Breast epithelium (tissue), 4 donors: ENCODE measurements at places on chromosomes 6 and 20. TPM values are rescaled to one million over a fixed set of nuclear protein-coding genes. Genes with fewer than 3 reads are reported as not detected.

- DNase-seq = no peak
Measured at GRCh38 chr6:144576871-144577270, 291.7 kb downstream of the UTRN start.

GRCh38 chr6:16496991-16497801, 258.8 kb downstream of the GMPR start:
- DNase-seq = no peak

GRCh38 chr6:169646906-169647567, 54.8 kb downstream of the WDR27 start:
- no peak for DNase-seq

DNA sequence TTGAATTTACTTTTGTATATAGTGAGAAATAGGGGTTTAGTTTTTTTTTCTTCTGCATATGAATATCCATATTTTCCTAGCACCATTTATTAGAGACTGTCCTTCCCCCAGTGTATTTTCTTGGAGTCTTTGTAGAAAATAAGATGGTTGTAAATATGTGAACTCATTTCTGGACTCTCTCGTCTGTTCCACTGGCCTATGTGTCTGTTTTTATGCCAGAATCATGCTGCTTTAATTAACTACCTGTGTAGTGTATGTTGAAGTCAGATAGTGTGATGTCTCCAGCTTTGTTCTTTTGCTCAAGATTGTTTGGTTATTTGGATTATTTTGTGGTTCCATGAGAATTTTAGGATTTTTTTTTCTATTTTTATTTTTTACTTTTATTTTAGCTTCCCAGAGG, 176.6 kb upstream of the RAB32 start:
- no peak for DNase-seq

- no peak for DNase-seq
Measured at GRCh38 chr20:22374678-22375590, 209.4 kb downstream of the FOXA2 start.

GRCh38 chr6:26411751-26412150, 9.7 kb downstream of the BTN3A1 start:
- DNase-seq = no peak

DNA sequence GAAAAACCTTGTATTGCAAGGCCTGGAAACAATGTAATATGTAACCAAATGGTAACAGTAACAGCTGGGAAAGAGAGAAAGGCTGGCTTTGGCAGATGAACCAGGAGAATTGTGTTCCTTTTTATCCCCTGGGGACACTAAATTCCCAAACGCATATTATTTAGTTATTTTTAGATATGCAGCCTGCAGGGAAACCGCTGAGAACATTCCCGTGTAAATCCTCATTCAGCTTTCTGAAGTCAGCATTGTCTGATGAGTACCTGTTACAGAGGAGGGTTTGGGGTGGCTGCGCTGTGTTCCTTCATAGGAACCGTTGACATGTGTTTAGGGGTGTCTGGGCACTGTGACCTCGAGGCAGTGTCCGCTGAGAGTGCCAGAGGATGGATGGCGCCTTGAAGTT, 101.3 kb downstream of the SMOC2 start:
- peak; percentile 33 for DNase-seq

DNA sequence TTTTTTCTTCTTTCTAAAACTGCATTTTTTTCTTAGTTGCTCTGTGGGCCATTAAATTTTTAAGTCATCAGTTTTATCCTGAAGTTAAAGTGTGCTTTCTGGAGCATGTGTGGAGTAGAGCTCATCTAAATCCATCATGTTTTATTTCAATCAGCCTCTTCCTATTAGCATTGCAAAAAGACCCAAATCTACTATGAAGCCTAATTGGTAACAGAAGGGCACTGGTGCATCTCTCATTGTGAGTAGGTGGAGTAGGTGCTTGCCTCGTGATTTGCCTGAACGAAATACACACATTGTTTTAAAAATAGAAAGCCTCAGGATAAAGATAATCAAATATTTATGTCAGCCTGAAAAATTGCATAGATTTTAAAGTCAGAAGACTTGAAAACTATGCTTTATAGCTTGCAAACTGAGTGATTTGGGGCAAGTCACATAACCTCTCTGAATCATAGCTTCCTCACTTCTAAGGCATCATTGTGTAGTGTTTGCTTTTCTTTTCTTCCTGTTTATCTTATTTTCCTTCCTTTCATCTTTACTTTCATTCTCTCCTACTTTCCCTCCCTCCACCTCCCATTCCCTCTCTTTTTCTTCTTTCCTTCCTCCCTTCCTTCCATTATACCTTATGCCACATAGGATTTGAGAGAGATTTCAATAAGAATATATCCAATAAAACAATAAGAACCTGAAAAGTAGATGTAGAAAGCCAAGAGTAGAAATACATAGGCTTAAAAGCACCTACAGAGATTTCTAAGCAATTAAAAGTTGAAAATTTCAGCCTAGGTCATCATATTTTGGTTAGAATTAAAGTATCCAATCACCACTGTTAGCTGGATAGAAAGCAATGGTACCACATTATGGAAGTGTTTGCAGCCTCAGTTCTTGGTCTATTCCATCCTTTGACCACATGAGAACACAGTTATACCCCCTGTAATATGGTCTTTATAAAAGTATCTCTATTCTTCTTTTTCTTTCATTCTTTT, 49.6 kb upstream of the RNF146 start:
- DNase-seq = no peak

GRCh38 chr6:158121335-158121734, 46.7 kb downstream of the SERAC1 start:
- DNase-seq = no peak

DNA sequence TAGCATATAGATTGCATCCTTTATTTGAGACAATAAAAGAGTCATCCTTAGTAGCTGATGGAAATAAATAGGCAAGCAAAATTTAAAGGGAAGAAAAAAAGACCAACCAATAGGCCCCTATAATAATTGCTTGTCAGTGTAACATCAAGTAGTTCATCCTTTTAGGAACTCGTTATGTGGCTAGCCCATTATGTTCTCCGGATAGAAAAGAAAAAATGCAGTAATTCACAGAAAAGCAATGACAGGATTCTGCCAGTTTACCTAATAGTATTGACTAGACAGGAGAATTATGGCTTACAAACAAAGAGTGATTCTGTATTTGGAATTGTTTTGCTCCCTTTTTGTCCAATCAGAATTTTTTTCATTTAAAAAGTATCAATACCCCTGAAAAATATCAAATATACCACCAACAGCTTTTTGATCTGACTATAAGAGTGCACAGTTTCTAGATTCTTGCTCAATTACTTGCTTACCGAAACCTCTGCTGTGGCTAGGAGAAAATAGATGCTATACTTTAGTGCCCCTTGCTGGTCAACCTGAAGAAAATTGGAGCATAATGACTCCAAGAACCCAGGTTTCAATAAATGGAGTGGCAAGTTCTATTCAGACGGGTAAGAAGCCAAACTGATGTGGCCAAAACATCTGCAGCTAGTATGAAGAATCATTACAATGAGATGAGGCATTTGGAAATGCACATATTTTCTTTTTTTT, 91.5 kb upstream of the SASH1 start:
- DNase-seq = no peak

GRCh38 chr6:84853901-84854300, 89.5 kb upstream of the TBX18 start:
- no peak for DNase-seq

DNA sequence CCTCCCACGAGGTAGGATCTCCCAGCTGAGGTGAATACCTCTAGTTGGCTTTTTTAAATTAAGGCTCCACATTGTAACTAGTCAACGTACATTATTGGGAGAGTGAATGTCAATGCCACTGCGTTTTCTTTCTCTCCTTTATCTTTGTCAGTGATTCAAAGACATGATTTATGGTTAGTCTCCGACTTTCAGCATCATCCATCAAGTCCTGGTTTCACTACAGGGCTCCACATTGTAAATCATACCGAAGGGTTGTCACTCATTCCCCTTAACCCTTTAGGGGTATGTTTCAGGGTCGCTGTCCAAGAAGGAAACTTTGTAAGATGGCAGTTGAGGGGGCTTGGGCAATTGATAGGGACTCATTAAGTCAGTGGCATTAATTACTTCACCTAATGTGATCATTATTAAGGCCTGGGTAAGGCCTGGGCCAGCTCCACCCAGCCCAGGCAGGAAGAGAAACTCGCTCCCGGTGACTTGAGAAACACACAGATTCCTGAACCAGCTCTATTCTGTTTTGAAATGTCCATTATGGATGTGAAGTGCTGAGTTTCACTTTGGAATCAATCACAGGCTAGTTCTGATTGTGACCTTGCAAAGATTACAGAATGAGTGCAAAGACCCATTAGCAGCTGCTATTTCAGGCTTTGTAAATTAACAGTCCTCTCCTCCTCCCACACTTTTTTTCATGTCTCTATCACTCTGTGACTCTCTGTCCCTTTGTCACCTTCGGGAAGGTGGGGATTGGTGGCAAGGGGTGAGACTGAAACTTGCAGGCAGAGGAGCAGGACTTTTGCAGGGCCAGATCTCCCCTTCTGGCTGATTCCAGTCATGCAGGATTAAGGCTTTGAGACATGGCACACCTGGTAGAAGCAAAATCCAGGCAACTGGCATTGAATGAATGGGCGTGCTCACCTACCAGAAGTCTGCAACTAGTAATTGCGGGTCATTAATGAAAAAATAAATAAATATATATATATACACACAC, 222.4 kb downstream of the TSHZ2 start:
- no peak for DNase-seq

DNA sequence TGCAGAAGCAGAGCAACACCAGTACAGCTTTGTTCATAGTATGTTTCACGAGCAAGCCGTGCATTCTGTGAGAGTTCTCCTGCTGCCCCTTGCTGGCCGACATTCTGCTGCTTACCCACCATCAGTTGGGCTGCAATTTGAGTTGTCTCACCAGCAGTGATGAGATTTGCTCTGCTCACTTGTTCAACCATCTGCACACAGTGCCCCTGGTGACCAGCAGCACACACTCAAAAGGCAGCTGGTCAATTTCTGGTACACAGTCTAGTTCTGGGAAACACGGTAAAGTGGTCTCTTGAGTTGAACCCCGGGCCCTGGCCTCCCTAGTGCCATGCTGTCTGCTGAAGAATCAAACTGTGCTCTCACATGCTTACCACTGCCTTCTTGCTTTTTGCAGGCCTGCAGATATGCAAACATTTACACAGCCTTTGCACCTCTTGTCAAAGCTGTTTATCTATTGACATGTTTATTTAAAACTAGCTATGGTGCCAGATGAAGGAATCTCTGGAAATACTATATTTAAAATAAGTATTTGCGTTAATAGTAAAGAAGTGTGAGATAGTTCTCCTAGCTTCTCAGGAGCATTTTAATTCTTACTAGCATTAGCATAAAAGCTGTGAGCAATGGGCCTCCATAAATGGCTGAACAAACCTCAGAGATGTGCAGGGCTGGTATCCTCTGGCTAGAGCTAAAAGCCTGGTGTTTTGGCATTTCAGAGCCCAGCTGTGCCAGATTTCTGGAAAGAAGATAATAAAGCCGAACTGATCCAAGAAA, 234.3 kb downstream of the ARHGAP18 start:
- no peak for DNase-seq

GRCh38 chr6:112275365-112275764, 21.0 kb upstream of the LAMA4 start:
- no peak for DNase-seq

GRCh38 chr6:21738180-21739094, 144.9 kb downstream of the SOX4 start:
- peak; percentile 68 for DNase-seq

GRCh38 chr6:36686668-36687513, 8.4 kb downstream of the CDKN1A start:
- no peak for DNase-seq

GRCh38 chr20:57003012-57003411, 263.4 kb downstream of the BMP7 start:
- DNase-seq = no peak

GRCh38 chr6:62323818-62324431, 37.9 kb upstream of the KHDRBS2 start:
- DNase-seq = no peak

- DNase-seq = no peak
Measured at GRCh38 chr6:163834226-163834970, 419.9 kb downstream of the QKI start.

- no peak for DNase-seq
Measured at GRCh38 chr20:22848364-22848763, 186.7 kb upstream of the SSTR4 start.

PSMG4 gene
- total RNA-seq = 24.3 TPM

MUC22 gene
- not detected for total RNA-seq

IL17A gene
- total RNA-seq = not detected

BACH2 gene
- 13.8 TPM for total RNA-seq

ARG1 gene
- total RNA-seq = not detected

MAS1 gene
- total RNA-seq = not detected

VSX1 gene
- total RNA-seq = 0.44 TPM

EPB41L1 gene
- 66.4 TPM for total RNA-seq

POLR3F gene
- total RNA-seq = 6.9 TPM
